Endodermal cell (in vitro differentiated cells): ENCODE measurements at places on chromosomes 2 and 18. TPM values are rescaled to one million over a fixed set of nuclear protein-coding genes. Genes with fewer than 3 reads are reported as not detected.

DNA sequence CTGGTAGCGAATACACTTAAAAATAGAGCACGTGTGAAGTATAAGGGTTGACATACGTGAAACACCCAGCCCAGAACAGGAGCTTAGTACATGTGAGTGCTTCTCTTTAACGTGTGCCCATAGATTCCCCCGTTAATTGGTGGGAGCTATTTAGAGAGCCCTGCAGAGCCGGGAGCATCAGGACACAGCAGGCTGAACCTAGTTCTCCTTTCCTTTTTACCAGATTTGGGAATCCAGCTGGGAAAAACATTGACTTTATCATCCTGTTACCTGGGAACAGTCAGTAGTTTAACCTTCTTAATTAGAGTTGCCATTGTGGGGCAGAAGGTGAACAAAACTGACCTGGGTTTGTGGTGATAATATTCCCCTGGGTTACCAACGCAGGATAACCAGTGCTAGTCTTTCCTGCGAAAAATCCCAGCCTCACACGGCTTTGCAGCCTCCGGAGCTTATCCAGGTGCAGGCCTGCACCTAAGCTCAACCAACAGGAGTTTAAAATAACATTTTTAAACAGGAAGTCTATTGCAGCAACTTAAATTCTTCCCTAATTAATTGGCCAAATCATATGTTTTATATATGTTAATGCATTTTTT, 78.1 kb upstream of the SPTBN1 start:
- DNase-seq, result peak; percentile 64

GRCh38 chr2:26805241-26805676, 19.4 kb downstream of the CENPA start:
- no peak for DNase-seq

GRCh38 chr2:215760557-215760956, 252.8 kb downstream of the MREG start:
- no peak for DNase-seq

- DNase-seq, result peak; percentile 96
These were observed at the start of gene OBSL1 for GRCh38 chr2:219571311-219572236. Gene OBSL1, minus strand, starts transcription at chr2:219571539. Its CDS starts 307 bp downstream, at chr2:219571232.

DNA sequence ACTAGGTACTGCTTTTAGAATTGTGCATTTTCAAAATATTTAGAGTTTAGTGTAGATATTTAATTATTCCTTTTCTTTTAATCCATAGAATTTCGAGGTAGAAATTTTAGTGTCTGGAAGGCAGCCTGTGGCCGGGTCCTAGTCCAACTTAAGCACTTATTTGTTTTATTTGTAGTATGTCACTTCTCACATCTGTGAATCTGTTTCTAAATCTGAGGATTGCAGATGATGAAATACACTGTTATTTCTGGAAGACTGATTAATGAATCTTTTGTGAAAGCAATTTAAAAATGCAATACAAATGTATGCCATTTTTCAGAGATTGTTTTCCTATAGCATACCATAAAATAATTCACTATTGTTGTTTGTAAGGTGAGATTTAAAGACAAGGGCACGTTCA, 483.9 kb upstream of the TRIB2 start:
- no peak for DNase-seq

- no peak for DNase-seq
These were observed 70.7 kb downstream of the TBC1D8 start for GRCh38 chr2:101080211-101081068.

DNA sequence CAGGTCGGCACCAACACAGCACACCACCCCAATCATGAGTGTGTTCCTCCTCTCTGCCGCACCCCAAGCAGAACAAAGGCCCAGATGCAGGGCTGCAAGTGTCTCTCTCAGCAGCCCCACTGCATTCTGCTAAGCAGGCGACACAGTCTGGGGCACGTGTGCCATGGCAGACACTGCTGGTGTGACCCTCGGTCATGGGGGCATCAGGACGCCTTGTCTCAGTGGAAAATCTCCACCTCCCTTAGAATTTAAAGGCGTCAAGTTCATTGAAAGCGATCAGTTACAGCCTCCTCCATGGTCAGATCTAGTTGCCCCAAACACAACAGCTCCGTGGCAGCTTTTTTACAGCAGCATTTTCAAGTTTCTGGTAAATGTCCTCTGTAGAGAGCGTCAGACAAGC, 57.2 kb downstream of the ADNP2 start:
- no peak for DNase-seq

Gene NT5DC4
- total RNA-seq, result not detected in 3 replicates

GRCh38 chr2:191401287-191401686, 156.1 kb downstream of the MYO1B start:
- DNase-seq, result no peak
